ENCODE measurements at places on chromosomes 1 and 21.
A peak's percentile ranks its signal among the peaks of the same experiment; 100 is the strongest.

DNA sequence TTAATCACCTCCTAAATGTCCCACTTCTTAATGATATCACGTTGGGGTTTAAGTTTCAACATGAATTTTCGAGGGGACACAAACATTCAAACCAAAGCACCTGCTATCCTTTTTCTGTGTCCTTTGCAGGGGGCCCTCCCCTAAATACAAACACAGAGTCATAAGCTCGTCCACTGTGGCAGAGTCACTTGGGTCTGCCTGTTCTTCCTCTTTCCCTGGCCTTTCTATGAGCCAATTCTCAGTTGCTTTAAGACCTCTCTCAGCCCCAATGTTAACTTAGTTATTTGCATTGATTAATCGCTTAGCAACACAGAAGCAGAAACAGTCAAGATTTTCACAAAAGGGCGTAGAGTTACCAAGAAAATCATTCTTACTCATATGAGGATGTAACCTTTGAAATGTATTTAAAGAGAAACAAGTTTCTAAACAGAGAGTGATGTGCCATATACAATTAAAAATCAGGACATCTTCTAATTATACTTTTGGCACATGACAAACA, 14.9 kb downstream of the APCS start:
- H3K4me1 ChIP-seq: no peaks in the 10 kb centered on the region
- H3K36me3 ChIP-seq: no peaks in the 10 kb centered on the region

GRCh38 chr1:30936541-30937171, 28.1 kb upstream of the SDC3 start:
- no peak overlapping the region for H3K27ac ChIP-seq
- no peaks in the 10 kb centered on the region for H3K27me3 ChIP-seq
- no peak for DNase-seq
- H3K4me3 ChIP-seq: no peak overlapping the region
- no peaks in the 10 kb centered on the region for H3K4me1 ChIP-seq

- no peaks in the 10 kb centered on the region for H3K27me3 ChIP-seq
- H3K36me3 ChIP-seq: no peaks in the 10 kb centered on the region
- no peak for DNase-seq
- no peak overlapping the region for H3K4me3 ChIP-seq
- H3K27ac ChIP-seq: no peak overlapping the region
These were observed 14.3 kb upstream of the BRWD1 start for GRCh38 chr21:39327727-39328126.

GRCh38 chr1:22182715-22183114, 39.8 kb upstream of the WNT4 start:
- no peak overlapping the region for H3K4me3 ChIP-seq
- H3K4me1 ChIP-seq: peaks cover 9% of the 10 kb centered on the region

- H3K27ac ChIP-seq: no peak overlapping the region
- no peak for DNase-seq
- peaks cover 4% of the 10 kb centered on the region for H3K4me1 ChIP-seq
- H3K4me3 ChIP-seq: no peak overlapping the region
These were observed 65.7 kb downstream of the RUNX3 start for GRCh38 chr1:24864370-24864777.

DNA sequence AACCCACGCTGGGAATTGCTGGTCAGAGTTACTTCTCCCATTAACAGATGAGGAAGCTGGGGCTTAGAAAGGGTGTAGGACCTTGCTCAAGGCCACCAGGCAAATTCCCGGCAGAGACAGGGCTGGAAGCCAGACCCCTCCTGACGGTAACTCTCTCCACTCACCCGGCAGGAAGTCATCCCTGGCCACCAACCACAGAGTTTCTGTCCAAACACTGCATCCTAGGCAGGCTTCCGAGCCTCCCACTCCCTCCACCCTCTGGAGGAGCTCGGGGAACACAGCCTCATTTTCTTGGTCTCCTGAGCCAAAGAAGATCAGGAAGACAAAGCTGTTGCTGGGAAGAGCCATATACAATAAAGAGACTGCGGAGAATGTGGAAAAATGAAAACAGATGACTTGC, 25.0 kb upstream of the ZNF436 start:
- H3K4me3 ChIP-seq: no peak overlapping the region
- no peak for DNase-seq
- H3K4me1 ChIP-seq: peaks cover 12% of the 10 kb centered on the region
- no peaks in the 10 kb centered on the region for H3K27me3 ChIP-seq

- no peaks in the 10 kb centered on the region for H3K27me3 ChIP-seq
- no peak overlapping the region for H3K27ac ChIP-seq
- no peak overlapping the region for H3K4me3 ChIP-seq
- H3K36me3 ChIP-seq: no peaks in the 10 kb centered on the region
- peak; percentile 76 for DNase-seq
These were observed 125.9 kb downstream of the HFM1 start for GRCh38 chr1:91278754-91279153.

DNA sequence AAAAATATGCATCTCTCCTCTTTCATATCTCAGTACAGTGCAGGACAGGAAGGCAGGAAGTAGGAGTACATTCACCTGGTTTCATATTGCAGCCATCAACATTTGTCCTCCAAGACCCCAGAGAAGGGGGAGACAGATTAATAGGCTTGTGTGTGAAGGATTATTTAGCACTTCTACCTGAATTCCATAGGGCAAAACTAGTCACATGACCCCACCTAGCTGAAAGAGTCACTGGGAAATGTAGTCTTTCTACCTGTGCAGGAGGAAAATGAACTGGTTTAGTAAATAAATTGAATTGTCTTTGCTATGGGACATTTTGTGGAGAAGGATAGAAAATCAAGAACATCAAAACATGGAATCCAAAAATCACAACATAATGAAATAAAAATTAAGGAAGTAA, 13.9 kb upstream of the TRIM33 start:
- H3K4me3 ChIP-seq: no peak overlapping the region
- H3K27me3 ChIP-seq: no peaks in the 10 kb centered on the region
- no peak overlapping the region for H3K27ac ChIP-seq
- no peaks in the 10 kb centered on the region for H3K36me3 ChIP-seq
- H3K4me1 ChIP-seq: no peaks in the 10 kb centered on the region
- DNase-seq: no peak

DNA sequence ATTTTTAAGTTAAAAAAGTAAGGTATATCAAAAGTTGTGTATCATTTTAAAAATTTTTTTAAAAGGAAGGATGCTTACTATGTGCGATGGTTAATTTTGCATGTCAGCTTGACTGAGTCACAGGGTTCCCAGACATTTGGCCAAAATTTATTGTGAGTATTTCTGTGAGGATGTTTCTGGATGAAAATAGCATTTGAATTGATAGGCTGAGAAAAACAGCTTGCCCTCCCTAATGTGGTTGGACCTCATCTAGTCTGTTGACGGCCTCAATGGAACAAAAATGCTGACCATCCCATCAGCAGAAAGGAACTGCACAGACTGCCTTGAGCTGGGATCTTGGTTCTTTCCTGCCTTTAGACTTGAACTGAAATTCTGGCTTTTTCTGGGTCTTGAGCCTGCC, 724.5 kb downstream of the NCAM2 start:
- no peaks in the 10 kb centered on the region for H3K4me1 ChIP-seq
- H3K36me3 ChIP-seq: no peaks in the 10 kb centered on the region
- H3K27me3 ChIP-seq: no peaks in the 10 kb centered on the region
- no peak for DNase-seq
- H3K4me3 ChIP-seq: no peak overlapping the region
- no peak overlapping the region for H3K27ac ChIP-seq

DNA sequence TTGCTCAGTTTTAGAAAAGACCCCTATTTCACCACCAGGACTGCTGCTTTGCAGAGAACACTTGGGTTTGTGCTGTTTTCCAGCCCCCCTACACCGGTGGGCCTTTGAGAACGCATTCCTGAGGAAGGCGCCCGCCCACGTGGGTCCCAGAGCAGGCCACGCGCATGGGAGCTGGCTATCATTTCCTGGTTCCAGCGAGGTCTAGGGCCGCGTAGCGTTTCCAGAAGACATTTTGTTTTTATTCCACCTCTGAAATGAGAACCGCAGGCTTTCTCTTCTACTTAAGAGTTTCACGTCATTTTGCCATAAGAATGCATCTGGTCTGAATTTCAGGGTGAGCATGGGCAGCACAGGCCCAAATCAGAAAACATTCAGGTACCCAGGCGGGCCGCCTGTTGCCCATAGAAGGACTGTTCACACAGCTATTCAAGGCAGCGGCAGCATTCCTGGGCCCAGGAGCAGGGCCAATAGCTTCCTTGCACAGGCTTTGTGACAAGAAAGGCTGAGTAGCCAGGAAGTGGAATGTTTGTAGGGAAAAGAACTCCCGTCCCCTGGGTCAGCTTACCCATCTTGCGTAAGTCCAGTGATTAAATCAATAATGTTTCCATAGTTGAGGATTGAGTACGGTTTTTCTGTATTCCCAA, 1.4 kb upstream of the KLHL21 start:
- peak overlapping the region; percentile 51 for H3K4me3 ChIP-seq
- H3K36me3 ChIP-seq: peaks cover 6% of the 10 kb centered on the region
- peaks cover 48% of the 10 kb centered on the region for H3K4me1 ChIP-seq
- H3K27me3 ChIP-seq: no peaks in the 10 kb centered on the region

DNA sequence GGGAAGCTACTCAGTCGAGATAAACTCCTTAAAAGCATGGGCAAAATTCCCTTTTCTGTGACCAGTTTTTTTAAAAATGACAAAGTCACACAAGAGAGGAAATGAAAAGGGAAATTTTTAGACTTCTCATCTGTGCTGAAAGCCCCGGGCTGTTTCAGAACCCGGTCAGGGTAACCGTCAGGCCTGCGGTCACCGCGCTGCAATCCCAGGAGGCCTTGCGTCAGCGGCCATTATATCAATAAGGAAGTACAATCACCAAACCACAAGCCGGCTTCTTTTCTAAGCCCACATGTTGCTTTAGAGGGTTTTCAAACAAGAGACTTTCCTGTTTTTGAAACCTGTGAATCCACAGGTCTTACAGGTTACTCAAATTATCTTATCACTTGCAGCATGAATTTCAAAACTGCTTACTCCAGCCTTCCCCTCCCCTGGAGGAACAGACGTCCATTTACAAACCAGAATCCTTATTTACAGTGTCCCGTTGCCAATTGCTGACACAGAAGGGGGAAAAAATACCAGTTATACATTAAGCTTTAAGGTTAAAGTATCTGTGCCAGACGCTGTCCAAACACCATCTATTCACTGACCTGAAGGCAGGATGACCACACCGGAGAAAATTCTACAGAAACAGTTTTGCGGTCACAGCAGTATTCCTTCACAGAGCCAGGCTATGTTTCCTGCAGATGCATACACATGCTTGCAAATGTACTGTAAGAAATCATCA, 165.3 kb downstream of the TOMM20 start:
- peaks cover 19% of the 10 kb centered on the region for H3K4me1 ChIP-seq
- H3K36me3 ChIP-seq: no peaks in the 10 kb centered on the region
- H3K27ac ChIP-seq: peak overlapping the region; percentile 84
- H3K27me3 ChIP-seq: no peaks in the 10 kb centered on the region
- no peak for DNase-seq
- no peak overlapping the region for H3K4me3 ChIP-seq

GRCh38 chr21:27817074-27817473, 850.2 kb upstream of the ADAMTS5 start:
- no peaks in the 10 kb centered on the region for H3K36me3 ChIP-seq
- no peak overlapping the region for H3K27ac ChIP-seq
- no peak overlapping the region for H3K4me3 ChIP-seq
- H3K27me3 ChIP-seq: no peaks in the 10 kb centered on the region

GRCh38 chr1:30034627-30035521, 688.5 kb downstream of the MATN1 start:
- no peak overlapping the region for H3K27ac ChIP-seq
- H3K4me1 ChIP-seq: peaks cover 8% of the 10 kb centered on the region
- no peak overlapping the region for H3K4me3 ChIP-seq
- H3K36me3 ChIP-seq: no peaks in the 10 kb centered on the region
- no peaks in the 10 kb centered on the region for H3K27me3 ChIP-seq
- DNase-seq: peak; percentile 91

DNA sequence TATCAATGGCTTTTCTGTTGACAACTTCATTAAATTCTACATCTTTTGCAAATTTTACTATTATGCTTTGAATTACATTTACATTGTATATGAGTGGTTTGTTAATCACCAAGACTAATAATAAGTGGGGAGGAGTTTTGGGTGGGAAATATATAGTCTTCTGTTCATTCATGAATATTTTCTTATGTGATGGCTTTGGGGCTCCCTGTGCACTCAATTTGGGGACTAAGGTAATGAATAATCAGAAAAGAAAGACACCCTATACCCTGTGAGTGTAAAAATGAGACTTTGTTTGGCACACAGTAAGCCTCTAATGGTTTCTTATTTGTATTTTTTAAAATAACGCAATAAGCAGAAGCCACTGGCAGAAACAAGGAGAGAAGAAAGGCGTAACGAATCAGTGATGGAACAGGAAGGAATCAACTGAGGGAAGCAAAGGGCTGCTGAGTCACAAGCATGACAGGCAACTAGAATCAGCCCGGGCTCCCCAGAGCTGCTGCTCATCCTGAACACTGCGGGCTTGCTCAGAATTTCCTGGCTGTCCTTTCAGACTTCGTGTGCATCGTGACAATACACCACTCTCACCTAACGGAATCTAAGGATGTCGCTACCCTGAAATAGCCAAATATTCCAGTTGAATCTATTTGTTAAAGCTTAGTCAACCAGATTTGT, 20.8 kb upstream of the RGS2 start:
- no peak for DNase-seq
- H3K4me1 ChIP-seq: no peaks in the 10 kb centered on the region
- H3K4me3 ChIP-seq: no peak overlapping the region
- H3K36me3 ChIP-seq: no peaks in the 10 kb centered on the region
- H3K27ac ChIP-seq: no peak overlapping the region
- no peaks in the 10 kb centered on the region for H3K27me3 ChIP-seq

DNA sequence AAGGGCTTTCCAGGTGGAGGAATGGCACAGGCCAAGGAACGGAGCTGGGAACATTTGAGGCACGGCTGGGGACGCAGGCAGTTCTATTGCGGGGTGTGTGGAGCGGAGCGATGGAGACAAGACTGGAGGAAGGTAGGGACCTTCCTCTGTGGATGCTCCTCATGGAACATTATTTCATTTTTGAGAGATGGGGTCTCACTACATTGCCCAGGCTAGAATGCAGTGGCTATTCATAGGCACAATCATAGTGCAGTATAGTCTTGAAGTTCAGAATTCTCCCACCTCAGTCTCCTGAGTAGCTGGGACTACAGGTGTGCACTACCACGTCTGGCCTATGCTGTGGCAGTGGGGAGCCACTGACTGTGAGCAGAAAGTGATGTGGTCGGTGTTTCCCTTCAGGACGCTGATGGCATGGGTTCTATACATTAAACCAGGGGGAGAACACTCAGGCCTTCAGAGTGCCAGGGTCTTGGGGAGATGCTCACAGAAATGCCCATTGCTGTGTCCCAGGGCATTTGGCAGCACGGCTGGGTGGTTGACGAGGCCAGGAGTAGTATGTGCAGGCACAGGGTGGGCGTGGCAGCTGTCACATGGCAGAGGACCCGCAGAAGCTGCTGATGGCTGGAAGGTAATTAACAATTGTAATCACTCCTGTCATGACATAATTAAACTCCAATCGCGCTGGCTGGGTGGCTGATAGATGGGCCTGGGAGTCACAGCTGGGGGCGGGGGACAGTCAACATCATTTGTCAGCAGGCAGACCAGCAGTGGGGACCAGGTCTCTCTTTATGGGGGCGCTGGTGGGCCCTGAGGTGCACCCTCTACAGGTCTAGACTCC, 40.8 kb upstream of the ACOT11 start:
- H3K36me3 ChIP-seq: no peaks in the 10 kb centered on the region
- no peak overlapping the region for H3K27ac ChIP-seq
- H3K4me3 ChIP-seq: no peak overlapping the region
- no peak for DNase-seq
- H3K4me1 ChIP-seq: no peaks in the 10 kb centered on the region

Data from spinal cord (tissue), 10 donors.